NCI-H2081 treated with DMSO at 0.1 percent for 48 hours (cell line): ENCODE measurements at places on chromosomes 16 and 17.

DNA sequence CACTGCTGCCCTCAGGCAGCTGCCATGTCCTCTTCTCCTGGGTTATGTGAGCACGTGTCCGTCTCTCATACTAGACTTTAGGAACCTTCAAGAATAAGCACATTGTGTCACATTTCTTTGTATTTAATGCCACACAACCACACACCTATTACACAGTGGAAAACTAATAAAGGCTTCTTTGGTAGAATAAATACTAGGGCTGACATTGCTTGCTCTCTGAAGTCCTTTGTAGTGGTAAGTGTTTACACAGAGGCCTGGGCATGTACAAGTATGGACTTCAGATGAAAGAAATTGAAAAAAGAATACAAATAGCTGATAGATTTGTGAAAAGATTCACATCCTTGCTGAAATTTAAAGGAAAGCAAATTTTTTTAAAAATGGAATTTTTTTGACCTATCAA is 188.1 kb upstream of the CCL2 start:
- no peak for DNase-seq

GRCh38 chr16:54212893-54213292 is 73.7 kb downstream of the IRX3 start:
- DNase-seq: no peak

GRCh38 chr16:27202923-27203506 is 311 bp upstream of the KDM8 start:
- DNase-seq: no peak

DNA sequence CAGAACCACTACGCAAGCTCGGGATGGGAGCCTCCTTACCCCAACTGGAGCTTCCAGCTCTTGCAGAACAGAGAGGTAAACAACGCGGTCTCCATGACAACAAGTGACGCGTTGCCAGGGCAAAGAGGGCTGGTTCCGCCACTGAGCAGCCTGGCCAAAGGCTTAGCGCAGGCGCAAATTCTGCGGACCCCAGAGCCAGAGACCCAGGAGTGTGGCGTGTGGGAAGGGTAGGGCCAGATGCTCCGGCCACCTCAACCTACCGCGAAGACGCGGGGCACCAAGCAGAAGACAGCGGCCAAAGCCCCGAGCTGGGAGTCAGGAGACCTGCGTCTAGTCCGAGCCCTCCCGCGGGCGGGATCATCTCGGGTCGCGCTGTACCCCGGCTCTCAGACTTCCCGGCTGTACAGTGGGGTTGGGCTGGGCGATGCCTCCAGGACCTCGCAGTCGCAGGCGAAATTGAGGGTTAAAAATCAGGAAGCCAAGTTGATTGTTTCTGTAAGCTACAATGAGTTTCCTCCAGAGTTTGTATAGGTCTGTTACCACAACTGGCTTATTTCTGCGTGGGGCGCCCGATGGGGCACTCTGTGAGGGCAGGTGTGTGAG is at the start of gene TEKT1:
Gene TEKT1, minus strand, starts transcription at position 69 of the 603 bp plus-strand sequence. CDS start 1,353 bp downstream, outside the sequence.
- DNase-seq: no peak

GRCh38 chr17:48344251-48344650 is 85.8 kb downstream of the SKAP1 start:
- DNase-seq: no peak

DNA sequence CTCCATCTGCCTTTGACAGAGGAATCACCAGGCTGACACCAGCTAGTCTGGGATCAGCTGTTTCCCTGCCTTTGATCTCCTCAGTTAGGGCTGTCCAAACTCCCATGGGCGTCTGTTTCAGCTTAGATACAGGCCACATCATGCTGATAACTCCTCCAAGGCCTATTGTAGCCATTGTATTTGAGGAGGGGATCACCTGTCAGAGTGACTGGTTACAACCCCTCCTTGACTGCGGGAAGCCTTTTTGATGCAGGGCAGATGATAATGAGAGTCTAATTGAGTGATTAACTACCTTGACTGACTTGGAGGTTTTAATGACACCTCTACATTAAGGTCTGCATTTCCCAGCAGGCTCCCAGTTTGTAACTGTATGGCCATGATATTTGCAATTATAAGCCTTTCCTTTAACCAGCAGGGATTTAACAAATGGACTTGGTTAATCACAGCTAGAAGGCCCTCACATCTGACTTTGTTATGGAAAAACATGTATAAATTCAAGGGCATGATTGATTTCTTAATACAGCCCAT is 863.5 kb downstream of the KCNJ2 start:
- DNase-seq: peak; percentile 99

DNA sequence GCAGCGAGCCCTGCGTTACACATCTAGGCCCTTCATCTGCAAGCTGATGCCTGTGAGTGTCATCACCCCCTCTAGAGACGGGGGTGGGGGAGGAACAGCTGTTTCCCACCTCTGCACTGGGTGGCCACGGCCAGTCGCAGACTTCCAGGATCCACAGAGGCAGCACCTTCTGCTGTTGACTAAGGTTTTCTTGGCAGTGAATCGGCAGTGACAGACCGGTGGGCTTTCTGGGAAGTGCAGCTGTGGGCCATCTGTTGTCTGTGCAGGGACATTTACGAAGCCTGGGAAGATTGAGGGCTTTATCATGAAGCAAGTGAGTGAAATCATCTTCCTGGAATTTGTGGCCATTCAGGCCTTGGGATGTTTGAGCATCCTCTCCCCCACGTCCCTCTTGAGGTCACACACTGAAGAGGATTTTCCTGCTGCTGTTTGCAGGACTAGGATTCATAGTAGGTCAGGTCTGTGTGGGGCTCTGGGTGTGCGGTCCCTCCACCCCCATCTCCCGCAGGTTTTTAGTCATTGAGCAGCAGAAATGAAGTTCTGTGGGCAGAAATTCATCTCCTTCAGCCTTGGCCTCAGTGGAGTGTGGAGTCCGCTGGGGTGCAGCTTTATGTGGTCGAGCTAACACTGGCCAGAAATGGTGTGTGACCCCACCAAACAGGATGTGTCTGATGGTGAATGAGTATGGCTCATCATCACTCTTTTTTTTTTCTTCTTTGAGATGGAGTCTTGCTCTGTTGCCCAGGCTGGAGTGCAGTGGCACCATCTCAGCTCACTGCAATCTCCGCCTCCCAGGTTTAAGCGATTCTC is 12.0 kb downstream of the PGS1 start:
- no peak for DNase-seq

DNA sequence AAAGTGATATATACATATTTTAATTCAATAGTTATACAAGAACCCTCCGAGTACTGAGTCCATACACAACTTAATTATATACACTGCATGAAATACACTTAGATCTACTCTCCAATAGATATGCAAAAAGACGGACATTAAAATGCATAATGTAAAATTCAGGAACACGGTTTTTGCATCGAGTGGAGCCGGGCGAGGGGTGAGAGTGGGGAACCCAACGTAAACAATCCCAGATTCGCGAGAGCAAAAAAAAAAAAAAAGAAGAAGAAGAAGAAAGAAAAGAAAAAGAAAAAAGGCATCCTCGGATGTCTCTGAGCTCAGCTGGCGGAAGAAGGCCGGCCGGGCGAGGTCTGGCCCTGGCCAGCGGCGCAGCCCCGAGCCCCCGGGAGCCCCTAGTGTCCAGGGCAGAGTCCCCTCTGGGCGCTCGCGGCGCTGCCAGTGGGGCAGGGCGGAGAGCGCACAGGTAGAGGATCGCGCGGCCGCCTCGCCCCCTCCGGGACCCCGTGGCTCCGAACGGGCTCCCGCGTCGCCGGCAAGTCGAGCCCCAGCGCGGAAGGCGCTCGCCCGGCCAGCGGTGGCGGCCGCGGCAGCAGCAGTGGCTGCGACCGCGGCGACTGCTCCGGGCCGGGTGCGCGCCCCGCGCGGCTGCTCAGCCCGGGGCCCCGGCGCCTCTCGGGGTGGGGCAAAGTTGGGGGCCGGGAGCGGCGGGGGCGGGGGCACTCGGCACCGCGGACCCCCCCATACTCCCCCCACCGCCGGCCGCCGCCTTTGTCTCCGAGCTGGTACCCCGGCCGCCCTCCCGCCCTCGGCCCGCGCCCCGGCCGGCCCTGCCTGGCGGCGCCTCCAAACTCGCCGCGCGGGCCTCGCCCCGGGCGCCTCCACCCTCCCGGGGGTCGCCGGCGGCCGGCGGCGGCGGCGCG is 9.6 kb upstream of the ZFHX3 start:
- DNase-seq: no peak

- DNase-seq: no peak
These were observed 14.9 kb upstream of the NKD1 start for GRCh38 chr16:50533317-50533716.

- DNase-seq: no peak
These were observed 4.1 kb downstream of the PRCD start for GRCh38 chr17:76543826-76544545.

DNA sequence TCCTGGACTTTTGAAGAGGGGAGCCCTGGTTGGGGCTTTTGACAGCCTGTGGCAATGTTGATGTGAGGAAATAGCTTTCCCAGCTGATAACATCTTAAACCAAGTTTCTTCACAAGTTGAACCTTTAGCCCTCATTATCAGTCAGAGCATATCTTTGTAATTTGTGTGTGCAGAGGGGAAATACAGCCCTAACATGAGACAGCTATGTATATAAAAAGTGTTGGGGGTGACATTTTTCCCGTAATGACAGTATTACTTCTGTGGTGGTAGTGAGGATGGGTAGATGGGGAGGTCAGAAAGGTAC is 221.1 kb downstream of the FTO start:
- no peak for DNase-seq

DNA sequence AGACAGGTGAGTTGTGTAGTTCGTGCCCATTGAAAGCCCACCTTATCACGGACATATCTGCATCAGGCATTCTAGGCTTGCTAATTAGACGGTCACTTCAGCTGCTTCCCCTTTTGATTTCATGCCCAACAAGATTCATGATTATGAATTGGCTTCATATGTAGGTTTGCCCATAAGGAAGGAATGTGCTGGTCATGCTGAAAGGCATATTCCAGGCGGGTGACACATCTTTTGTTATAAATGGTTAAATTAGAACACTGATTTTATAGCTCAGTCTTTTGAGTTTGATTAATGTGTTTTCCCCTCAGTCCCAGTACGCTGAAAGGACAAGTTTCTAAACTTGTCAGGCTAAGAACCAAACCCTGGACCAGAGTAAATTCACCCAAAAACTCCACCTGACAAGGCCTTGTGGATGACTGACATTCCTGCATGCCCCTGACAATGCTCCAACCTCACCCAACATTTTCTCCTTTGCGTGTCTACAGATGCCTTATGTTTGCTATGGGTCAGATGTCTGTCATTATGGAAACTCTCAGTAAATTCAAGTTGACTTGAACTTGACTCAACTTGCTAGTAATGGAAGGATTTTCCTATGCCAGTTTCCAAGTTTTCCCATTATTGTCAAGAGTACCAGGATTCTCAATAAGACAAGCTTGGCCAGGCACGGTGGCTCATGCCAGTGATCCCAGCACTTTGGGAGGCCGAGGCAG is 421.9 kb downstream of the PMP22 start:
- no peak for DNase-seq

- DNase-seq: no peak
These were observed 36.8 kb downstream of the TRIM37 start for GRCh38 chr17:59069856-59070255.

DNA sequence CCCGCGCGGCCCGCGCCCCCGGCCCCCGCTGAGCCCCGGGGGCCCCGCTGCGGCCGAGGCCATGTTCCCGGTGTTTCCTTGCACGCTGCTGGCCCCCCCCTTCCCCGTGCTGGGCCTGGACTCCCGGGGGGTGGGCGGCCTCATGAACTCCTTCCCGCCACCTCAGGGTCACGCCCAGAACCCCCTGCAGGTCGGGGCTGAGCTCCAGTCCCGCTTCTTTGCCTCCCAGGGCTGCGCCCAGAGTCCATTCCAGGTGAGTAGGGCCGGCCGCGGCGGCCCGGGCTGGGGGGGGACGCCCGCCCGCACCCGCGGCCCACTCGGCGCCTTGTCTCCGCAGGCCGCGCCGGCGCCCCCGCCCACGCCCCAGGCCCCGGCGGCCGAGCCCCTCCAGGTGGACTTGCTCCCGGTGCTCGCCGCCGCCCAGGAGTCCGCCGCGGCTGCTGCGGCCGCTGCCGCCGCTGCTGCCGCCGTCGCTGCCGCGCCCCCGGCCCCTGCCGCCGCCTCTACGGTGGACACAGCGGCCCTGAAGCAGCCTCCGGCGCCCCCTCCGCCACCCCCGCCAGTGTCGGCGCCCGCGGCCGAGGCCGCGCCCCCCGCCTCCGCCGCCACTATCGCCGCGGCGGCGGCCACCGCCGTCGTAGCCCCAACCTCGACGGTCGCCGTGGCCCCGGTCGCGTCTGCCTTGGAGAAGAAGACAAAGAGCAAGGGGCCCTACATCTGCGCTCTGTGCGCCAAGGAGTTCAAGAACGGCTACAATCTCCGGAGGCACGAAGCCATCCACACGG is 504 bp downstream of the MAZ start:
- DNase-seq: no peak

DNA sequence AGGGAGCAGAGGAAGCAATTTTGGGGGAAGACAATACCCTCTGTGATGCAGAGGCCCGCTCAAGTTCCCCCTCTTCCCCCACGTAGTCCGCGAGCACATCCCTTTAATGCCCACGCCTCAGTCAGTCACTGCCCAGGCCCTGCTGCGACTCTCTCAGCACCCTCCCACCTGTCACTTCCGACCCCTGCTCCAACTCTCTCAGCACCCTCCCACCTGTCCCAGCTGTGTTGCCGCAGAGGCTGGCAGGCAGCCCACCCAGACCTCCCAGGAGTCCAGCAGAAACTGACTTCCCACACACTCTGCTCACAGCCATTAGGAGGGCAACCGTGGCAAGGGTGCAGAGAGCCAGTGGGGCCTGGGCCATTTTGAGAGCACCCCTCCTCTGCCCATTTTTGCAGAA is 92.7 kb downstream of the WSCD1 start:
- DNase-seq: no peak

- no peak for DNase-seq
These were observed 388.5 kb downstream of the CNTNAP4 start for GRCh38 chr16:76665571-76666275.

DNA sequence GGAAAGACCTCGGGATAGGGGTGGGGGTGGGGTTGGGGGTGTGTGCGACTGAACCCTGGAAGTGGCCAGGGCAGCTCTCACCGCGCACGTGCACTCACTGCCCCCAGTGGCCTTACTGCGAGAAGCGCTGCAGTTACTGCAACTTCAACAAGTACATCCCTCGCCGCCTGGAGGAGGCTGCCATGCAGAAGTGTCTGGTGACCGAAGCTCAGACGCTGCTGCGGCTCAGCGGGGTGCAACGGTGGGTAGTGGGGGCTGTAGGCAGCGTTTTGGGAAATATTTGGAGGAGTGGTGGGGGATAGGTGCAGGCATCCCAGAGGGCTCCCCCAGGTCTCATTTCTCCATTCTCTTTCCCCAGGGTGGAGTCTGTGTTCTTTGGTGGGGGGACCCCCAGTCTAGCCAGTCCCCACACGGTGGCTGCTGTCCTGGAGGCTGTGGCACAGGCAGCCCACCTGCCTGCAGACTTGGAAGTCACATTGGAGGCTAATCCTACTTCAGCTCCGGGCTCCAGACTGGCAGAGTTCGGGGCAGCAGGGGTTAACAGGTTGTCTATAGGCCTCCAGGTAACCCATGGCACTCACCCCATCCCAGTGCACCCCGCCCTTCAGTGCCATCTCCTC is 972 bp downstream of the RSAD1 start:
- peak; percentile 39 for DNase-seq

- no peak for DNase-seq
These were observed 31.0 kb upstream of the TRAP1 start for GRCh38 chr16:3748307-3748706.
